T-cell (primary cell): ENCODE measurements at places on chromosomes 5 and 9. TPM values are rescaled to one million over a fixed set of nuclear protein-coding genes. Genes with fewer than 3 reads are reported as not detected.

Gene FAT2
- not detected for total RNA-seq

Gene IQGAP2
- 121 TPM for total RNA-seq

GRCh38 chr5:75009556-75010345 is 42.6 kb downstream of the GCNT4 start:
- no peak for DNase-seq

DNA sequence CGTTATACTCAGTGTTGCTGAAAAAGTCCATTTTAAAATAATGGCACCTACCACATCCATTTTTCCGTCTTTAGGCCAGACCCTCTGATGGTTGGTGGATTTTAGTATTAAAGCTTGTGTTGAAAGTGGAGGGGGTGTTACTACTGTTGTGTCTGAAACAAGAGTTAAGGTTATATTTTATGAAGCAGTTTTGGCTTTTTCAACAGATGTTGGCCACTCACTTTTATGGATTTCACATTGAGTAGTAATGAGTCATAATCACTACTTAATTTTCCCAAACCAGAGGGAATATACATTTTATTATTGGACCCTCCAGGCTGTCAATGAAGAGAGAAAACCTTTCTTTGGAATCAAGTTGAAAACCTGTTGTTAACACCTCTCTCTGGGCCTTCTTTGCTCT is 88.0 kb downstream of the TRIO start:
- no peak for DNase-seq

DNA sequence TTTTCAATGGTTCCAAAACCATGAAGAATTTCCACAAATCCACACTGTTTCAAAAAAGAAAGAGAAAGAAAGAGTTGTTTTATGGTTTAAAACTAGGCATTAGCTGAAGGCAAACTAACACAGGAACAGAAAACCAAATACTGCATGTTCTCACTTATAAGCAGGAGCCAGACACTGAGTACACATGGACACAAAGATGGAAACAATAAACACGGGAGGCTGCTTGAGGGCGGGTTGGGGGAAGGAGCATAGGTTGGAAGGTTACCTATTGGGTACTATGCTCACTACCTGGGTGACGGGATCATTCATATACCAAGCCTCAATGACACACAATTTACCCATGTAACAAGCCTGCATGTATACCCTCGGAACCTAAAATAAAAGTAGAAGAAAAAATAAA is 45.0 kb downstream of the SEMA6A start:
- DNase-seq, result no peak

- no peak for DNase-seq
Measured at GRCh38 chr9:113781381-113781780, 94.7 kb upstream of the ZNF618 start.

DNA sequence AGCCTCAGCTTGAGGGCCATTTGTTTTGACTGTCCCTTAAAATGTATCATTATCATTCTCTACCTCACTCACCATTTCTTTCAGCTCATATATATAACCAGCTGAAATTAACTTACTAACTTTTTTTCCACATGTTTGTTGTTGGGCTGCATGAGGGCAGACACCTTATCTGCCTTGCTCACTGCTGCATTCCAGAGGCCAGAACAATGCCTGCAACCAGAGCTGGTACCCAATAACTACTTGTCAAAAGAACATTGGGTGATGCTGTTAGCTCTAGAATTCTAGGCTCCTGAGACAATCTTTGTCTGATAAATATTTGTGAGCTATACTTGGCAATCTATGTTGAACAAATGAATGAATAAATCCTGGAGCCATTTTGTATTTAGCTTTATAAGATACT is 68.3 kb downstream of the HTR4 start:
- DNase-seq, result no peak

GRCh38 chr5:111641533-111642233 is 115.3 kb downstream of the NREP start:
- no peak for DNase-seq
